SHP77 treated with DMSO at 0.1 percent for 48 hours (cell line): ENCODE measurements at places on chromosomes 3 and 15.
A peak's percentile ranks its signal among the peaks of the same experiment; 100 is the strongest.

- DNase-seq = no peak
Observed at GRCh38 chr15:36347272-36347858, 232.1 kb upstream of the CDIN1 start.

DNA sequence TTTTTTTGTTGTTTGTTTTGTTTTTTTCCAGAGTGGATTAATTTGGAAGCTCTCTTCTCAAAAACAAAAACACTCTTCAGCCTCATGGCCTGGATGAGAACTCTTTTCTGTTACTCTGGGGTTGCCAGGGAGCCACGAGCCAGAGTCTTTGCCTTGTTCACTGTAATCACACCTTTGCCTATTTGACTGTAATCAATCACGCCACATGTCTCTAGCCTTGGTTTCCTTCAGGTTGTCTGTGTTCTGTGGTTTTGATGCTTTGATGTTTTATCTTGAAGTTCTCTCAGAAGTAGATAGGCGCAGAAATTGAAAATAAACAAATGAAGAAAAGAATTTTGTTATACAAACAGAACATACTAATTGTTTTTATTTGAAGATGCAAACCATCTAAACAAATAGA lies 62.3 kb upstream of the IGF1R start:
- DNase-seq = no peak

DNA sequence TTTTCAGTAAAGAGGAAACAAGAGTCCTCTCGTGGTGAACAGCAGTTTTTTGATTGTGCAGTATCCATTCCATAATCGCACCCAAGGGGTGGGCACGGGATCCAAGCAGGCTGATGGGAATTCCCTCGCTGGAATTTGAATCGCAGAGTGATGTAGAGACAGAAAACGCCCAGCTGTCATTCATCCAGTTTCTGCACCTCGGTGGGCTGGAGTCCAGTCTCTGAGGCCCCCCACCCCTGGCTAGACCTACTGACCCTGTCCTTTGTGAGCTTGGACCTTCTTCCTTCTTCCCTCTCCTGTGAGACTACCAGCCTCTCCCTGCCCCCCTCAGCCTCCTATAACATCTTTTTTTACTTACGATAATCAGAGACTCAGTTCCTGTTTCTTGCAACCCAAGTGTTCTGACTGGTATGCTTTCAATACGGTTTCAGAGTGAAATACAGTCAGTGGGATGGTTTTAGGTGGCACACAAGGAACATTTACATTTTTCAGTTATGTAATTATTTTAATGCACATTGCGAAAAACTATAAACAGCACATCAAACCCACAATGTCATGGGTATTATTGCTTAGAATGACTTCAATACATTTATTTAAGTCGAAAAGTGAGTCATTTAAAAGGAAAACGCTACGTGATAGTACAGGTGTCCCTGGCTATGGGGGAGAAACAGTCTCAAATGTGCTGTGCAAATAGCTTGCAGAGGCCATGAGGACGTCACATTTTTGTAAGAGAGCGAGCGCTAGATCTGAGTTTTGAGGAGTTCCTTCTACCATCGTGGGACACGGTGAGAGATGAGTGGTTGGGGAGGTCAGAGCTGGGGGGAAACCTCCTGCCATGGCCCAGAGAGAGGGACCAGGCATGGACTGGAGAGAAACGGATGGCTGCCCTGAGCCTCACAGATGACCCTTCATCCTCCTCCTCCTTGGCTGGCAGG lies 37.5 kb upstream of the CHST2 start:
- DNase-seq = no peak

DNA sequence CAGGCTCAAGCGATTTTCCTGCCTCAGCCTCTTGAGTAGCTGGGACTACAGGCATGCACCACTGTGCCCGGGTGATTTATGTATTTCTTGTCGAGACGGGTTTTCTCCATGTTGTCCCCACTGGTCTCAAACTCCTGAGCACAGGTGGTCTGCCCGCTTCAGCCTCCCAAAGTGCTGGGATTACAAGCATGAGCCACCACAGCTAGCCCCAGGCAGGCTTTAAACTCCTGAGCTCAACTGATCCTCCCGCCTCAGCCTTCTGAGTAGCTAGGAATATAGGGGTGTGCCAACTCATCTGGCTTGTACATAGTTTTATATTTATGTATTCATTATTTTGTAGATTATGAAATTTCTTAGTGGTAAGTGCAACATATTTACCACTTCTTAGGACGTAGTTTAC lies 198.8 kb upstream of the MCTP2 start:
- DNase-seq = no peak

DNA sequence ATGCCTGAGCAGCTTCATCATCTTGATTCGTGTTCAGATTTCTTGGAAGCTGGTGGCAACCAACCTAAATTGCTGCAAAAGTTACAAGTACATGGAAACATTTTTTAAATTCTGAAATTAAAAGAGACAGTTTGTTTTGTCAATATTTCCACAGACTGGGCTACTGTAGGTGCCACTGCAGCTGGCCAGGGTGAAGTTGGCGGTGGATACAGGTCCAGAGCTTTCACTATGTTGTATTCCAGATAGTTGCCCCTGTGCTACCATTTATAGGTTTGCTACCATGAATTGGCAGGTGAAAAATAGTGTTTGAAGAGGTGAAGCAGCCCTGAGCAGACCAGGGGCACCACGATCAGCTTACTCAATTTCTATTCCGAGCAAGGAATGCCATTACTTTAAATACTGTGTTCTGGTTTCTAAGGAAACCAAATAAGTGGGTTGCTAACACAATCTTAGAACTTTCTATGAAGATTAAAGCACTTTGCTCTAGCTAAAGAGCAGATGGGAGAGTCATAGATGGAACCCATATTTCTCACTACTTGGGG lies 21.2 kb upstream of the SHC4 start:
- DNase-seq = no peak

DNA sequence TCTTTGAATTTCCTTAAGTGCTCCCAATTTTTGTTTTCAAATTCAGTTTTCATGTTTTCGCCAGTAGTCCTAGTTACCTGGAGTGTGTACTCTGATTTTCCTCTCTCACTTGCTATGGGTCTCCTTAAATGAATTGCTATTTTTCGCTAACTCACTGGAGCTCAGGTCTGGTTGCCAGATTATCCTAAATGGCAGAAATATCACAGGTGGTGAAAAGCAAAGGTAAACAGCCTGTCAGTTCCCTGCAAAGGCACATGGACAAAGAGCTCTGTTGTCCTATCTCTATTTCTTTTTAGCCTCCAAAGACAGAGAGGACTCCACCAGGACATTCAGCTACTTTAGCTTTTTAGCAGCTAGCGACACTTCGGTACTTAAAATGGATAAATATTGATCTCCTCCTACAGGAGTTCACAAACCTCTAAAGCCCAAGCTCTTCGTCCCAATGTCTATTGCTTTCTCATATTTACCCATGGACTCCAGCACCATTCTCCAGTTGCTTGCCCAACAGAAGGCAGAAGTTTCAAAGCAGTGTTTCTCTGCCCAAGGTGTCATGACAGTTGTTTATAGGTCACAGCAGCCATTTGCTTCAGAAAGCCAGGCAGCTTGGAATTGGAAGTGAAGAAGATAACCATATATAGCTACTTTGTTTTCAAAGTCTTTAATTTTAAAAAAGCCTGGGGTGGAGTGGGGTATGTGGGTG lies 12.3 kb downstream of the ZBTB20 start:
- DNase-seq = no peak

GRCh38 chr3:31157047-31157694 lies 262.7 kb upstream of the GADL1 start:
- DNase-seq = no peak

- DNase-seq = no peak
Observed at GRCh38 chr3:158731486-158731885, 771 bp downstream of the RARRES1 start.

DNA sequence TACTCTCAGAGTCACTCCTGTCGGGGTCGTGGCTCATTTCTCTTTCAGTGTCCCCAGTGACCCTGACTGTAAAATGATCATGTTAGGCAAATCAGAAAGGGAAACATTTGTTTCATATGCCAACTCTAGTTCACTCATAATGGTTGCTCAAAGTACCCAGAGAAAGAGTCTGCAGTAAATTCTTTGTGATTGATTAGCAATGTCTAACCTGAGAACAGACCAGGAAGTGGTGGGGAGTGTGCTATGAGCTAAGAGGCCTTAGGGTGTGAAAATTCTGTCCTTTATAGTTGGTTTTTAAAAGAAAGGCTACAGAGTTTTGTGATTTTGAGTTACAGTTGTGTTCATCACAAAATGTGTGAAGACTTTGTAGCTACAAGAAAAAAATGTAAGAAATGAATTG lies 108.9 kb downstream of the EDEM1 start:
- DNase-seq = no peak

- no peak for DNase-seq
Observed at GRCh38 chr3:57815036-57815435, 58.9 kb downstream of the SLMAP start.

GRCh38 chr3:27165321-27165721 lies 203.9 kb downstream of the NEK10 start:
- no peak for DNase-seq

- DNase-seq = no peak
Observed at GRCh38 chr15:99109555-99110021, 4.7 kb downstream of the SYNM start.

DNA sequence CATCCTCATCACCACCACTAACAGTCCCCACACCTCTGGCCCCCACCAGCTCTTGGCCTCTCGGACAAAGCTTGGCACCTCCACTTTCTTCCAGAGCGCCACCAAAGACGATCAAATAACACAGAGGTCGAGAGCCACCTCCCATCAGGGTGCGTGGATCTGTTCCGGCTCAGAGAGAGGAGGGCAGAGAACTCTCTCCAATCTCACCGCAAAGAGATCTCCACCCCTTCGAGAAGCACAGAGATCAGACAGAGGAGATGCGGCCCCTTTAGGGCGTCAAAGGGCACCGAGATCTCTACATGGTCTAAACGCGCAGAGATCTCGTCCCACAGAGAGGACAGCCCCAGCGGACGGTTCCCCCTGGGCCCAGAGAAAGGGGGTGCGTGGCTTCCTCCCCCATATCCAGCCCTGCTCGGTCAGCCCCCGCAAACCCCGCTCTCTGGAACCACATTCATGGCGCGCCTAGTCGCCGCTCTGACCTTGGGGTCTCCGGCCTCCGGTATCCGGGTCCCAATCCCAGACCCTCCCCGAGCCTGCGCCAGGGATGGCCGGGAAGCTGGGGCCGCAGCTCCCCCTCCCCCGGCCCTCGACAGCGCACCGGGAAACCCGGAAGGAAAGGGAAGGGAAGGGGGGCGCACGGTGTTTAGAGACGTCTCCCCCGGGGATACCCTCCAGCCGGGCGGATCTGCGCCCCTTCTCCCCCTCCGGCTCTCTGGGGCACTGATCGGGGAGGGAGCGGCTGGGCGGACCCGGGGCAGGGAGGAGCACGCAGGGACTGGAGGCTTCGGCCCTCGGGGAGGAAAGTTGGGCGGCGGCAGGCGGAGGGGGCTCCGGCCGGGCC lies 608 bp downstream of the SCN5A start:
- no peak for DNase-seq

GRCh38 chr15:60363087-60363549 lies 34.7 kb downstream of the ANXA2 start:
- no peak for DNase-seq

DNA sequence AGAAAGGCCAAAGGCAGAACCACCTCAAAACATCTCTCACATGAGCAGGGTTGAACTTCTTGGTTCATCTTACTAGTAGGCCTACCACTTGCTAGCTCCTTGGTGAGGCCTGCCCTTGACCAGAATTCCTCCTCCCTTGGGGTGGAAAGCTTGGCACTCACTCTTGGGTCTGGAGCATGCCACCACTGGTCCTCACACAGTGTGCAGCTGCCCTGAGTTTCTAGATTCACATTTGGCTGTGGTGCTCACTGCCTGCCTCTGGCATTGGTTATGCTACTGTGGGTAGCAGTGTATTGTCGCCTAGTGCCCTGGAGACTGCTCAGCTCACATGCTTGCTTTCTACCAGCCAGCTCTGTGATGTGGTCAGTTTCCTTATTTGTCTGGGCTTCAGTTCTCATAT lies 23.7 kb downstream of the OXNAD1 start:
- DNase-seq = no peak

GRCh38 chr3:155352900-155353490 lies 59.5 kb upstream of the STRIT1 start:
- DNase-seq = peak; percentile 9

DNA sequence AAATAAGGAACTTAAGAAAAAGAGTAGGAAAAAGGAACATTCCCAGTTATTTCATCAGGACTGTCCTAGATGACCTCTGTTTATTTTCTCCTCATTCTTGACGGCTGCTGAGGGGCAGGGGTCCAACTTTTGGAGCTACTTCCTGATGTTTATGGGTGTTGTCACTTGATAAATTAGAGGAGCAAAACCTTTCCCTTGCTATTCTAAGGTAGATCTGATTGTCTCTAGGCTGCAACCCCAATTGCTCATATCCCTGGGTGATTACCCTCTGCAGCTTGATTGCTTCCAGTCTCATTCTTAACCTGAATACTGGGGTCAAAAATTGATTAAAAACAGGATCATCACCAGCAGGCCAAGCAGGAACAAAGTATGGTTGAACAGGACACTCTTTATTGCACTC lies 311.0 kb upstream of the NDN start:
- DNase-seq = no peak

GRCh38 chr3:28745436-28745835 lies 396.8 kb upstream of the AZI2 start:
- no peak for DNase-seq

DNA sequence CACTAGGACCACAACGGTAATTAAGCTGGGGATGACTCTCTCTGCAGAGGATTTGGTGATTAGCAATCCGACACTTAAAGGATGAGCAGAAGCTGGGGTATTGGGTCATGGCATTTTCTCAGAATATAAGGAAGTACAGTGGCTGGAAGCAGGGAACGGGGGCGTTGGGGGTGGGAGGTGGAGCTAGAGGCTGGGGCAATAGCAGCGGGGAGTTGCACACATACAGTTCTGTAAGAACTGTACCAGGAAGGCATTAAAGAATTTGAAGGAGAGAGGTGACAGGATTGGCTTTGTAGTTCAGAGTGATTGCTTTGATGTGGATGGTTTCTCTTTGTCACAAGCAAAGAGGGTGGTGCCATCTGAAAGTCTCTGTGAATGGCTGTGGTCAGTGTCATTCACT lies 28.2 kb downstream of the PSMD6 start:
- no peak for DNase-seq

GRCh38 chr3:28699283-28699682 lies 350.7 kb upstream of the AZI2 start:
- peak; percentile 30 for DNase-seq

- DNase-seq = no peak
Observed at GRCh38 chr3:60955034-60955433, 296.2 kb downstream of the FHIT start.

DNA sequence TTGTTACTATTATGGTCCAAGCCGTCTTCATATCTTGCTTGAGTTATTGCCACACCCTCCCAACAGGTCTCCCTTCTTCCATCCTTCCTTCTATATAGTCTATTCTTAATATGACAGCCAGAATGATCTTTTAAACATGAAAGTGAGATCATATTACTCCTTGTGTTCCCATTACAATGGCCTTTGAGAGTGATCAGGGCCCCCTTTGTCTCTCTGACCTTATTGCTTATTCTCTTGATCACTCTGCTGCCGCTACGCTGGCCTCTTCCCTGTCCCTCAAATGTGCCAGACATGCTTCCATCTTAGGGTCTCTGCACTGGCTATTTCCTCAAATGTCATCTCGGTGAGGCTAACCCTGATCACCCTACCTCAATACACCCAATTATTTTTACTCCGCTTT lies 38.1 kb downstream of the UBE2E2 start:
- DNase-seq = no peak
